ENCODE measurements at places on chromosomes 5 and 9.

GRCh38 chr5:6279607-6280006 is 98.7 kb downstream of the MED10 start:
- DNase-seq, result no peak

- no peak for DNase-seq
Measured at GRCh38 chr9:71737455-71737854, 30.9 kb downstream of the CEMIP2 start.

DNA sequence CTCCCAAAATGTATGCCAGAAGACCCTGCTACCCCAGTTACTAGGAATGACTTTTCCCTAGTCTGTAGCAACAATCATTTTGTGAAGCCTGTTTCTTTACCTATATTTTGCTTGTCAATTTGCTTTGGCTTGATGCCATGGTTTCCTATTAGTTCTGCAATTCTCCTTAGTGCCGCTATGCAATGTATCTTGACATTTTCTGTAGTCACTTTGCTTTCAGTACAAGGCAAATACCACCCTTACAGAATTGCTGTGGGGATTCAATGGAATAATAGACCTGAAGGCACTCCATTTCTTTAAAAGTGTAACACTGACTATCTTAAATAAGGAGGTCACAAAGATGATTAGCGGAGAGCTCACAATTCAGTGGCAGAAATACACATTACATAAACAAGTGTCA is 291.1 kb downstream of the NR2F1-AS1 start:
- no peak for DNase-seq

DNA sequence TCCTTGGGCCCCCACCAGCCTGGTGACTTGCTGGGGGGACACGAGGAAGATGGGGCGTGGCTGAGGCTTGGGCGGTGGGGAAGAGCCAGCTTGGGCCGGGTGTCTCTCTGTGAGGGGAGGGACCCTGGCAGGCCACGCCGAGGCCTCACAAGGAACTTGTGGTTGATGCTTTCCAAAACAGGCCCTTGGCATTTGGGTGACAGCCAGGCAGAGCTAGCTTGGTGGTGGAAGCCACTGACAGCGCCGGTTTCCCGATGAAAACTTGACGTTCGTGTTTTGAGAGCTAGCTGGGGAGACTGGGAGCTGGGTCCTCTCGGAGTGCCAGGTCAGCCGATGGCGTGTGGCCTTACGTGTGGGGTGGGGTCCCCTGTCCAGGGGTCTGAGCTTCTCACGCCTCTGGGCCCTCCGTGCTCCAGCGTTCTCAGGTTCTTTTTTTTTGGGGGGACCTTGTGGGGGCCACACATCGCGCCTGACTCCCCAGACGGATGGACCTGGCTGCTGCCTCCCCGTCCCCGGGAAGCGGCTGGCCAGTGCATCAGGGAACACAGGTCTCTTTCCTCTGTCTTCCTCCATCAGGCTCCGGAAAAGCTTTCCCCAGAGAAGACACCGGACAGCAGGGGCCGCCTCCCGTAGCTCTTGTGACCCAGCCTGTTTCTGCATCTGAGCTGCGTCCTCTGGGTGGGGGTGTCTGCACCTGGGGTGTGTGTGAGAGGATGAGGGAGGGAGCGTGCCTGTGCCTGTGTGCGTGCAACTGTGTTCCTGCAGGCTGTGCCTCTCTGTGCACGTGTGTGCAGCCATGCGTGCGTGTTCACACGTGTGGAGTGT is 129.3 kb upstream of the LPCAT1 start:
- peak; percentile 54 for DNase-seq

GRCh38 chr5:173575985-173576384 is 40.5 kb downstream of the BOD1 start:
- DNase-seq, result no peak

GRCh38 chr5:93573354-93574351 is 7.4 kb downstream of the NR2F1-AS1 start:
- DNase-seq, result no peak

GRCh38 chr5:127423173-127423798 is 94.2 kb upstream of the PRRC1 start:
- DNase-seq, result no peak

DNA sequence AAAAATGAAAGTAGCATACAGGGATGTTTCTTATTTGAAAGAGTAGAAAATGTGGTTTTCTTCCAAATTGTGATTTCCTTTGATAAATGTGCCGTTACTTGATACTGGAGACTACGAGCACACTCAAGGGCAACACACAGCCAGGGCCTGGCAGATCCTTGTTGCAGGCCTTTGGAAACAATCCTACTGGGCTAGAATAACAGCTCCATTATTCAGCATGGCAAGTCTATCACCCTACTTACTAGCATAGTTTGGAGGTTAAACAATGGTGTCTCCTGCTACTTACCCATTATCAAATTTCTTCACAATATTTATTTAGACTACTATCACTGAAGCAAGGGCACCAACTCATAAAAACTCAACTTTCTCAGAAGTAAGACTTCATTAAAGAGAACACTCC is 140.8 kb upstream of the ZNF608 start:
- no peak for DNase-seq

DNA sequence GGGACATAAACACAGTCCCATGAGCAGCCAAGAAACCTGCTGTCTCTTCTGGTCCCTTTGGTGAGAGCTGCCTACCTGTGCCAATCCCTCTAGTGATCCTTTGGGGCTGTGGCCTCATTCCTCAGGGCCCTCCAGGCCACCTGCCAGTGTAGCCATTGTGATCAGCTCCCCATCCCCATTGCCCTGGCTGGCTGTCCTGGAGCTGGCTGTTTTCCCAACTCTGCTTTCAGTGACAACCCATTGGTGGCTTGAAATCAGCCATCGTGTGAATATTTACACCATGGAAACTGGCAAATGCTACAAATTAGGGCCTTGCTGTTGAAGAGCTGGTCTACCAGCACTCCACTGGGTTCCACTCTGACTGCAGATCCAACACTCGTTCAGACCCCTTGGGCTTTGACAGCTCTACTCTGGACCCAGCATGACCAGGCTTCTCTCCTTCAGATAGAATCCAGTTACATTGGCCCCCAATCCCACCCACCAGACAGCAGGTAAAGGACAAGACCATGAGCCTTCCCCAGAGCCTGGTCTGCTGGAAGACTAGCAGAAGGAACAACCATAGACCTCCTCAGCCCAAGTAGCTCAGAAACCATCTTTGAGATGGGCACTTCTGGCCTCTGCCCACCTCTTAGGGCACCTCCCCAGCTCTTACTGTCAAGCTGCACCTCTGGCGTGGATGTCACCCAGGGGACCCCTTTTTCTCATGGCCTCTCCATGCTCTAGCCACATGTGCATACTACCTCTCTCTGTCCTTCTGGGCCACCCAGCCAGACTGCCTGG is 69.2 kb upstream of the NEK6 start:
- no peak for DNase-seq

GRCh38 chr5:175357995-175358394 is 86.0 kb downstream of the DRD1 start:
- no peak for DNase-seq

DNA sequence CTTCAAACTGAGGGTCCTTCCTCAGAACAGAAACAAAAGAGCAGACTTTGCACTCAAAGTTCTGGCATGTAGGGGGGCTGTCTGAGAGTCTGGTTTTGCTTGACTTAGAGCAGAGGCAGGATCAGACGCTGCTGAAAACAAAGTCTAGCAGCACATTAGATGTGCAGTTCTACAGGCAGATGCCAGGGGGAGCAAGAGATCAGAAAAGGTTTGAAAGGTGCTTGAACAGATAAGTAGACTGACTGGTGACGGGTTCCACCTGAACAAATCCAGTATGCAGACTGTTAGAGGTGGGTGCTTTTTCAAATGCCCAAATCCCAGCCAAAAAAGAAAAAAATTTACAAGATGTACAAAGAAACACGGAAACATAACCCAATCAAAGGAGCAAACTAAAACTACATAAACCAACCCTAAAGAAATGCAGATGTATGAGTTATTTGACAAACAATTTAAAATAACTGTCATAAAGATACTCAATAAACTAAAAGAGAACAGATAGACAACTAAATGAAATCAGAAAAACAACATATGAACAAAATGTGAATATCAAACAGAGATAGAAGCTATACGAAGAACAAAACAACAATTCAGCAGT is 194.7 kb upstream of the FREM1 start:
- DNase-seq, result peak; percentile 52

DNA sequence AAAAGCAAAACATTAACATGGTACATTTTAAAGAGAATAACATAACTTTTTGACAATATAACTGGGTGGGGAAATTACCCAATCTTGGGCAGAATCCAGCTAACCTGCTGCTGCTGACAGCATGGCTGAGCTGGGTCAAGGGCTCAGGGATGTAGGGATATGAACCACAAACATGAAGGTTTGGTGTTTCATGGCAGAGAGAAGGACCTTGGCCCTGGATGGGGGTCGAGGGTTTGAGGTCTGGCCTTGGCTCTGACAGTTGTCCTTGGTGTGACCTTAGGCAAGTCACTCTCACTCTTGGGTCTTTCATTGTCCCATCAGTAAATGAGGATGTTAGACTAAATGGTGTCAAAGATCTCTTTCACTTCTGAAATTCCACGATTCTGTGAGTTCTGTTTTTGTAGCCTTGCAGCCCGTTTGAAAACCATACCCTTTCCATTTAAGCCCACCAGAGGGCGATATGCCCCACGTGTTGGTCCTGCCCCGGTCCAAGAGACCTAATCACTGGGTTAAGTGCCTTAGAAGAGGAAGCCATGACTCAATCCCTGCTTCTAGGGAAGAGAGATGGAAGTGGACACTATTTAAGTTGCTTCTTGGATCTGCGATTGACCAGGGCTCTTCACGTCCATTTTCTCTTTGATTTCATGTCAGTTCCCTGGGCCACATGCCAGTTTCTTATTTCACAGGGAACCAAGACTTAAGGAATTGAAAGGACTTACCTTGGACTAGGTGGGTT is 56.8 kb upstream of the TEX48 start:
- DNase-seq, result peak; percentile 79
